ENCODE measurements at places on chromosomes 12 and 14. TPM values are rescaled to one million over a fixed set of nuclear protein-coding genes. Genes with fewer than 3 reads are reported as not detected.

PIWIL1 gene
- total RNA-seq = not detected

TRIAP1 gene
- total RNA-seq = 70.4 TPM

CCDC38 gene
- not detected for total RNA-seq

SSTR1 gene
- 0.90 TPM for total RNA-seq

IL26 gene
- total RNA-seq = not detected

PRIM1 gene
- total RNA-seq = 46.5 TPM

ANG gene
- total RNA-seq = 3.2 TPM

HAL gene
- total RNA-seq = 0.11 TPM

NOVA1 gene
- total RNA-seq = 11.4 TPM

METTL3 gene
- 84.4 TPM for total RNA-seq

CSRP2 gene
- total RNA-seq = 158 TPM

PKP2 gene
- 18.2 TPM for total RNA-seq

SPRYD3 gene
- 5.8 TPM for total RNA-seq

EID3 gene
- total RNA-seq = 1.2 TPM

RAD9B gene
- 0.22 TPM for total RNA-seq
